ENCODE measurements at places on chromosomes 13 and 19.
A peak's percentile ranks its signal among the peaks of the same experiment; 100 is the strongest.

GRCh38 chr13:43805071-43805468 lies 18.3 kb upstream of the ENOX1 start:
- no peak for DNase-seq

- DNase-seq, result peak; percentile 37
Measured at GRCh38 chr19:35509018-35509652, 4.3 kb downstream of the DMKN start.

- DNase-seq, result no peak
Measured at GRCh38 chr19:757811-758668, 7.1 kb downstream of the MISP start.

- peak; percentile 57 for DNase-seq
Measured at GRCh38 chr13:20702915-20703779, at the start of gene IL17D. Gene IL17D, plus strand, starts transcription at chr13:20703699. Its CDS starts 303 bp downstream, at chr13:20704002.

- DNase-seq, result no peak
Measured at GRCh38 chr19:46898731-46899130, 37.9 kb downstream of the ARHGAP35 start.

GRCh38 chr19:10353793-10354391 lies 14.5 kb upstream of the ICAM3 start:
- peak; percentile 50 for DNase-seq
